Neural crest cell (in vitro differentiated cells): ENCODE measurements at places on chromosomes 13 and 19.

- H3K36me3 ChIP-seq: no peaks in the 10 kb centered on the region
- peaks cover 10% of the 10 kb centered on the region for H3K4me1 ChIP-seq
- DNase-seq: no peak
- peak overlapping the region; percentile 50 for H3K27ac ChIP-seq
- H3K27me3 ChIP-seq: peaks cover 15% of the 10 kb centered on the region
Measured at GRCh38 chr19:49939721-49940481, 10.6 kb upstream of the NUP62 start.

DNA sequence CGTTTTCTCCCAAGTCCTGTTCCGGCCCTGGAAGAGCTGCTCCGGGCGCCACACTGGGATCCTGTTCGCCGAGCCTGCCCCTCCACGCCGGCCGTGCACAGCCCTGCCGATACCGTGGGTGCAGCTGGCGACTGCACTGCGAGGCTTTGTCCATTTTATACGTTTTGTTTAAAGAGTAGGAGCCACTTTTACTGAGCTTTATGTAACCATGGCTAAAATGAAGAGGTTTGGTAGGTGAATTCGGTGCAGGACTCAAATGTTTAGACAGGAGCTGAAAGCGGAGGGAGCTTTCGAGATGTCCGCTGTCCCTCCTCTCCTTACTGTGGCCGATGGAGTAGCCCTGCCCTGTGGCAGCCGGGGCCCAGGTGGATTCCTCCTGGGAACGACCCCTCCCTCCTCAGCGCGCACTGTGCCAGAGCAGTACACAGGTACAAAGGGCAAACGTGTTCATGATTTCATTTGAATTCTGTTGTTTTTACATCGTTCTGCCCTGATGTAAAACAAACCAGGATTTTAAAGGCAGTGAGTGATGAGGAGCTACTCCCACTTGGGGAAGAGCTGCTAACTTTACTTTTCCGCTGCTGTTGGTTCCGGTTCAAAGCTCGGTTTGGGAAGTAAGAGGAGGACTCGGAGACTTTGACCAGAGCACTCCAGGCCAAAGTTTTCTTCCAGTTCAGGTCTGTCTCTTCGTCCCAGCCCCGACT, 1.7 kb downstream of the COL4A2 start:
- no peak for DNase-seq
- peak overlapping the region; percentile 98 for H3K4me3 ChIP-seq
- H3K4me1 ChIP-seq: peaks cover 44% of the 10 kb centered on the region
- H3K36me3 ChIP-seq: no peaks in the 10 kb centered on the region
- H3K27me3 ChIP-seq: peaks cover 4% of the 10 kb centered on the region

- no peak for DNase-seq
- H3K27ac ChIP-seq: no peak overlapping the region
- peaks cover 2% of the 10 kb centered on the region for H3K36me3 ChIP-seq
- no peak overlapping the region for H3K4me3 ChIP-seq
- H3K27me3 ChIP-seq: no peaks in the 10 kb centered on the region
Measured at GRCh38 chr13:94419925-94420305, 59.6 kb downstream of the DCT start.

DNA sequence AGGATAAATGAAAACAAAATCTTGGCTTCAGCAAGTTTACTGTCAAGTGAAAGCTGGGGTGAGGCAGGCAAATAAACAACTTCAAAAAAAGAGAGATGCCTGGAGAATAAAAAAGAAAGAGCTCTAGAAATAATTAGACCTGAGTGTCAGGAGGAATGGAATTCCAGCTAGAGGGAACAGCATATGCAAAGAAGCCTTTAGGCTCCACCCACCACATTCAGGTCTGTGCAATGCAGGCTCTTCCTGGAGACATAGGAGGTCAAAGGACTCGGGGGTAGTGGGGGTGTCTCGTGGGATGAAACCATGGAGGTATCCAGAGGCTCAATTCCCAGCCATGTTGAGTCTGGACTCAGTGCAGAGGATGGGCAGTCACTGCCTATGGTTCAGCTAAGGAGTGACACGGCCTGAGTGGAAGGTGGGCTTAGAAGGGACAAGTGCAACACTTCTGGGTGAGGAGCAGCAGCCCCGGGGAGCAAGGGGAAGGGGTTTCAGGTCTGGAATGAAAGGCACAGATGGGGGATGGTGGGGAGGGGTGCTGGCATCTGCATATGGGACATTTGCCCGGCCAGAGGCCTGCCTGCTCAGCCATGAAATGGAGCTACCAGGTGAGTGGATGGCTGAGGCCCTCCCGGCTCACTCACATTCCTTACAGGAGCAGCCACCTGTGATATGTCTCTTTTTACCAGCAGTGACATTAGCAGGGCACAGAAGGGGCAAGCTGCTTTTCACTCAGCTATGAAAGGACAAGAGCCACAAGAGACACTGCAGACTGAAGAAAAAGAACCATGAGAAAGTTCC, 12.3 kb downstream of the LATS2 start:
- H3K36me3 ChIP-seq: no peaks in the 10 kb centered on the region
- DNase-seq: no peak
- no peak overlapping the region for H3K4me3 ChIP-seq
- peaks cover 3% of the 10 kb centered on the region for H3K4me1 ChIP-seq
- H3K27me3 ChIP-seq: no peaks in the 10 kb centered on the region
- peak overlapping the region; percentile 71 for H3K27ac ChIP-seq

- H3K27ac ChIP-seq: no peak overlapping the region
- H3K4me1 ChIP-seq: no peaks in the 10 kb centered on the region
- H3K4me3 ChIP-seq: no peak overlapping the region
- peaks cover 3% of the 10 kb centered on the region for H3K27me3 ChIP-seq
Measured at GRCh38 chr13:101714195-101714594, 261.7 kb downstream of the ITGBL1 start.

DNA sequence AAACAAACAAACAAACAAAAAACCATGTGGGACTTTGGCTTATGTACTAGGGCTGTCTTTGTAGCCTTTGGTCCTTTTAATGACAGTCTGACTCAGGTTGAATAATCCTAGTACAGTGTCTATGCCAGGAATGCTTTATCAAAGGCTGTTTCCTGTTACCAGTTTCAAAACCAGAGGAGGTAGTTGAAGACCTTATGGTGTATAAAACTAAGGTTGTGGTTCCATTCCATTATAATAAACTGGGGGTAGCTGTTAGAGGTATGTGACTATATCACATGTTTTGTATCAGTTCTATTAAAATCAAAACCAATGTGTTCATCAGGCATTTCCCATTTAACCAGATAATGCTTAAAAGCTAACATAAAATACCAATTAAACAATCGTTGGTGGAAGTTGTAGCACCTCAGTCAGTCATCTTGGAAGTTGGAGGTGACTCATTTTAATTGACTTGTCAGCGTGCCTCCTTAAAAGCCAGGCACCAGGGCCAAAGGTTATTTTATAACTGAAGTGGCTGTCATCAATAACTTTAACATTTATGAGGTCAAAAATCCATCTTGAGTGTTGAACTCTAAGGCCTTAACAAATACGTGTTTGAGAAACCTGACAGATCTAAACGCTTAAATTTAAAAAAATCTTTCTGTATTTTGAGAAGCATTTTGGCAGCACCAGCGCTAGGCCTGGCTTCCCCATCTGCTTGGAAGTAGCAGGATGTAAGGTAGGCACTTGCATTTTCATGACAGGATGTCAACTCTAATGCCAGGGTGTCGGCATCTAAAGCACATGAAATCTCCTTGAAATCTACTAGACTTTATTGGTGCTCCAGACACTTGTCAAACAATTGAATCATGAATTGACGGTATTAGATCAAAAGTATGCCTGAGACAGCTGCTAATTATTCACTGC, 162.5 kb downstream of the LMO7 start:
- H3K27ac ChIP-seq: no peak overlapping the region
- no peak for DNase-seq
- no peaks in the 10 kb centered on the region for H3K27me3 ChIP-seq

GRCh38 chr19:54137699-54138488, at the start of gene CNOT3:
TSS of gene CNOT3 (plus strand) at chr19:54137762. CDS start at chr19:54142979, 5,217 bp downstream.
- no peak for DNase-seq
- peaks cover 14% of the 10 kb centered on the region for H3K27me3 ChIP-seq
- no peaks in the 10 kb centered on the region for H3K36me3 ChIP-seq
- H3K27ac ChIP-seq: peak within 1 kb of the TSS; percentile 95
- H3K4me3 ChIP-seq: peak within 1 kb of the TSS; percentile 95

DNA sequence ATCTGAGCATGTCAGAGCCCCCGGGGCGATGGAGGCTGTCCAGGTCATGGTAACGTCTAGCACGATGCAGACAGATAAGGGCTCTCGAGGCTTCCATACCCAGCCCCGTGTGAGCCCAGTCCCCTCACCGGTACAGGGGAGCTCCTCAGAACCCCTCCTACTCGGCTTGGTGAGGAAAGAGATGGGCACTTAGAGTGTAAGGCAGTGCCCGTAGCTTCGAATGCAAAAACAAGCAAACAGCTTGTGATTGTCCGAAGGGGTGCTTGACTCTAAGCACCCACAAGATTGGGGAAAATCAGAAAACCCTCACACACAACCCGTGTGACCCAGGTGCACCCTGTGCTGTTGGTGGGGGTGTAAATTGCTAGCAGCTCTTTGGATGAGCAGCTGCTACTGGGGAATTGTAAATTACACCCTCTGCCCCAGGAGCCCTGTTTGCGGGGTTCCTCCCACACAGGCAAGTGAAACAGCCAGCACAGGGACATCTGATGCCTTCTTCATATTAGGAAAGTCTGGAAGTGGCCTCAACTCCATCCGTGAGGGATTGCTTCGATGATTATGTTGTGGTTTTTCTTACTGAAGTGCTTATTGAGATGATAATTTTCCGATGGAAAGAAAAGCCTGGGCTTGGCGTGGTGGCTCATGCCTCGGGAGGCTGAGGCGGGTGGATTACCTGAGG, 918 bp upstream of the PSPN start:
- H3K36me3 ChIP-seq: peaks cover 17% of the 10 kb centered on the region
- no peak for DNase-seq
- H3K27me3 ChIP-seq: peaks cover 4% of the 10 kb centered on the region
- peak overlapping the region; percentile 41 for H3K4me3 ChIP-seq

- DNase-seq: no peak
- H3K4me1 ChIP-seq: peaks cover 6% of the 10 kb centered on the region
- H3K4me3 ChIP-seq: no peak overlapping the region
- H3K36me3 ChIP-seq: no peaks in the 10 kb centered on the region
- H3K27ac ChIP-seq: no peak overlapping the region
- H3K27me3 ChIP-seq: no peaks in the 10 kb centered on the region
Measured at GRCh38 chr13:59368693-59369092, 795.0 kb downstream of the DIAPH3 start.

DNA sequence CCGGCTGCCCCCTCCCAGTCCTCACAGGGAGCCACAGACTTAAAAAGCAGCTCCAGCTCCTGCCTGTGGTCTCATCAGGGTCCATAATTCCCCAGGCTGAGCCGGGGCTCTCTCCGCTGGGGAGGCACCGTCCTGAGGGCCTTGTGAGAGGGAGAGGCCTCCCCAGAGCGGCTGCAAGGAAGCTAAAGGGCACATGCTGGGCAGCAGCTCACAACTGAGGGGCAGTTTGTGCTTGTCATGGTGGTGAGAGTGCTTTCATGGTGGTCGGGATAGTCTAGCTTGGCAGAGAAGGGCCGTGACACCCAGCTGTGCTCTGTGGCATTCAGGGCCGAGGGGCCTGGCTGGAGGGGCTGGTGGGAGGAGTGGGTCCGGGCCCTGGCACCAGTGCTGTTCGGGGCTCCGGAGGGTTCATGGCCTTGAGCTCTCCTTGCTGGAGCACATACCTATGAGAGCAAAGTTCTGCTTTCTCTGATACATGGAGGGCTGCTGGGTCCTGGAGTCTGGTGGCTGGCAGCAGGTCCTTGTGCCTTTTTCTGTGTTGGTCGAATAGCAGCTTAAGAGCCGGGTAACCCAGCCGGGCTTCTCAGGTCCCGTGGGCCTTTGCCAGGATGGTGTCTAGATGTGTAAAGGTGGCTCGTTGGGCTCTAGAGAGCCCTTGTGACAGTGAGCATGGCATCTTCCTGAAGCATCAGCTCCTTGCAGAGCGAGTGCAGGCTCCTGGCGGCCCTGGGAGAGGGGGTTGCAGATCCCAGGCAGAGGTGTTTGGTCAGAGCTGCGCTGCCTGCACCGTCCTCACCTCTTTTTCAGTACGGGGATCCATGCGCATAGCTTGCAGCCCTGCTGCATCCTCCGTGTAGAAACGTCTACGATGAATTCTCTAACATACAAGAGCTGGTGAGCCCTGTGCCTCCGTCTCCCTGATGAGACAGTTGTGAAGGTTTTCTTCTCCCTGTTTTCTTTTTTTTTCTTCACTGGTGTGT, 8.8 kb downstream of the UPF1 start:
- H3K4me1 ChIP-seq: peaks cover 42% of the 10 kb centered on the region
- peak overlapping the region; percentile 21 for H3K4me3 ChIP-seq
- H3K36me3 ChIP-seq: peaks cover 2% of the 10 kb centered on the region
- no peak for DNase-seq
- H3K27me3 ChIP-seq: no peaks in the 10 kb centered on the region
- H3K27ac ChIP-seq: no peak overlapping the region

DNA sequence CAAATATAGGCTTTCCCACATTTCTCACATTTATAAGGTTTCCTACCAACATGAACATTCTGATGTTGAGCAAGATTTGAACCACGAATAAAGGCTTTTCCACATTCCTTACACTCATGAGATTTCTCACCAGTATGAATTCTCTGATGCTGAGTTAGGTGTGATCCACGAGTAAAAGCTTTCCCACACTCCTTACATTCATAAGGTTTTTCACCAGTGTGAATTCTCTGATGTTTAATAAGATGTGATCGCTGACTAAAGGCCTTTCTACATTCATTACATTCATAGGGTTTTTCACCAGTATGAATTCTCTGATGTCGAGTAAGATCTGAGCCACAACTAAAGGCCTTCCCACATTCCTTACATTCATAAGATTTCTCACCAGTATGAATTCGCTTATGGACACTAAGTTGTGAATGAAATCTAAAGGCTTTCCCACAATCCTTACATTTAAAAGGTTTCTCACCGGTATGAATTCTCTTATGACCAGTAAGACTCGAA, 19.0 kb downstream of the ZNF790 start:
- no peak overlapping the region for H3K27ac ChIP-seq
- H3K27me3 ChIP-seq: no peaks in the 10 kb centered on the region
- H3K4me1 ChIP-seq: no peaks in the 10 kb centered on the region
- DNase-seq: no peak
- H3K36me3 ChIP-seq: peaks cover 66% of the 10 kb centered on the region

- H3K27me3 ChIP-seq: no peaks in the 10 kb centered on the region
- no peak overlapping the region for H3K27ac ChIP-seq
- no peaks in the 10 kb centered on the region for H3K4me1 ChIP-seq
- H3K4me3 ChIP-seq: no peak overlapping the region
- no peak for DNase-seq
Measured at GRCh38 chr13:65453982-65454381, 1776.2 kb downstream of the PCDH9 start.

- no peak overlapping the region for H3K27ac ChIP-seq
- H3K27me3 ChIP-seq: peaks cover 11% of the 10 kb centered on the region
- no peak overlapping the region for H3K4me3 ChIP-seq
- H3K4me1 ChIP-seq: peaks cover 20% of the 10 kb centered on the region
- peaks cover 4% of the 10 kb centered on the region for H3K36me3 ChIP-seq
- no peak for DNase-seq
Measured at GRCh38 chr19:15126131-15126910, 19.1 kb downstream of the SYDE1 start.
